ENCODE measurements at places on chromosomes 7 and 10. TPM values are rescaled to one million over a fixed set of nuclear protein-coding genes. Genes with fewer than 3 reads are reported as not detected.

GRCh38 chr10:3625959-3626751 lies 158.9 kb downstream of the KLF6 start:
- no peak for DNase-seq

- no peak for DNase-seq
These were observed 336.3 kb downstream of the PPP1R3A start for GRCh38 chr7:113582471-113582870.

DNA sequence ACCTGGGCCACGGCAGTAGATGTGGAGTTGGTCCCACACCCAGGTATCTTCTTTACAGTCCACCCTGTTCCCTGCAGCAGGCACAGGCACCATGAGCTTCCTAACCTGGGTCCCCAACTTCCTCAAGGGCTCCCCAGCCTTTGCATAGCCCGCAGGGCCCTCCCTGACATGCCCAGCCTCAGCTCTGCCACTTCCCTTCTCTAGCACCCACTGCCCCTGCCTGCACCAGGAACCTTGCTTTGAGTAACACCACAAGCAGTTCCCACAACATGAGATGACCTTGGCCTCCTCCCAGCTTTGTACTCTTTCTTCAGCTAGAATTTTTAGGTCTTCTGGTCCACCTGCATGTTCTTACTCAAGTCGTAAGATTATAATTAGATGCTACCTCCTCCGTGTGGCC lies 92.2 kb upstream of the ZPBP start:
- DNase-seq, result no peak

- DNase-seq, result peak; percentile 57
These were observed 671 bp upstream of the CHST3 start for GRCh38 chr10:71963351-71964097.

GRCh38 chr7:98283887-98284222 lies 2.4 kb downstream of the BRI3 start:
- DNase-seq, result no peak

DNA sequence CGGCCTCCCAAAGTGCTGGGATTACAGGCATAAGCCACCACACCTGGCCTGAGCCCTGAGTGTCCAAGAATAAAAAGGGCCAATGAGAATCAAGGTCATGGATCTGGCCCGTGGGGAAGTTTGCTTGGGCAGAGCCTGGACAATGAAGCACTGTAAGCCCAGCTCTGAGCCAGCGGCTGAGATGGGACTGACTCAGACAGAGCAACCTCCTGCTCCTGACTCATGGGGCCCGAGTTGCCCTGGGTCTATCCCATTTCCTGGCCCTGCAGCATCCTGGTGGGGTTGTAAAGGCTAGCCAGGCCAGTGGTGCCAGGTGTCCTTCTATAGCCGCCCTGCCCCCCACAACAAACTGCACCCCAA lies 5.2 kb upstream of the MYH16 start:
- no peak for DNase-seq

DNA sequence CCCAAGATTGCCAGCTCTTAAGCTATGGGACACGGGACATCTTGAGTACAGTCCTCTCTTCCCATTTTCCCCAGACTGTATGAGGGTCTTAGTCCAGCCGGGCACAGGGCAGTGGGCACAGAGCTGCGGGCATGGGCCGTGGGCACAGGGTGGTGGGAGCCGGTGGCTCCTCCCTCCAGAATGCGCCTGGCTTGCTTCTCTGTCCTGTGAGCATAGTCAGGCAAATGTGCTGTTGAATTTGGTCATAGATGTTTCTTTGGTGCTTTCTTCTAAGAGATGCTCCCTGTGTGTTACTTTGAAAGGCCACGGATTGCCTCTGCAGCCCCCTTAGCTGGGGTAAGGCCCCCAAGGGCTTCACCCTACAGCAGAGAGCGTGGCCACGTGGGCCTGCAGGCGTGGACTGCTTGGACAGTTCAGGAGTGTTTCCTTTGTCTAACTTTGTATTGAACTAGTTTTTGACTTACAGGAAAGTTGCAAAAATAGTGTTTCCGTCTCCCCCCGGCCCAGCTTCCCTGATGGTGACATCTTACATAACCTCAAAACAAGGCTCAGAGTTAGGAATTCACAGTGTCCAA lies 24.7 kb downstream of the LRRC27 start:
- no peak for DNase-seq

GRCh38 chr10:83516788-83517187 lies 622.5 kb upstream of the GHITM start:
- DNase-seq, result no peak

GRCh38 chr7:148912758-148913541 lies 28.9 kb upstream of the EZH2 start:
- no peak for DNase-seq

Gene SPDYE1
- not detected for polyA plus RNA-seq

Gene CFAP46
- polyA plus RNA-seq, result 3.8 TPM

Gene AMPH
- polyA plus RNA-seq, result 1.4 TPM

Measured in kidney (tissue), 22 donors.